ENCODE measurements at places on chromosomes 16 and 17.

- DNase-seq: no peak
Measured at GRCh38 chr17:17957584-17957916, 14.7 kb downstream of the TOM1L2 start.

DNA sequence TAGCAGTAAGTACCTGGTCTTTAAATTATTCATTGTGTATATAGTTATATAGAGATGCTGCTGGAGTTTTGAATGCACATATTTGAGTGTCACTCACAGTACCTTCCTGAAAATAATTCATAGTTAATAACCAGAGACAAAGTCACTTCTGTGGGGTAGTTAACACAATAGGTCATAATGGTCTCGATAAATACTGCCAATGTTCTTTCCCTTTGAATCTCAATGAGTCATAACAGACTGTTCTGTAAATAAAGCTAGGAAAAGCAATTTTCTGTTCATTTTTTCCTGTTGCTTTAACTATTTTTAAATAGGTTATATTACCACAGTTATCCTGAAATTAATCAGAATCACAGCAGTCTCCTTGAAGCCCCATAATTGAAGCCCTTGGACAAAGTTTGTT is 87.2 kb downstream of the MAP2K4 start:
- DNase-seq: no peak

GRCh38 chr16:11025120-11025531 is 80.8 kb downstream of the CLEC16A start:
- DNase-seq: no peak

DNA sequence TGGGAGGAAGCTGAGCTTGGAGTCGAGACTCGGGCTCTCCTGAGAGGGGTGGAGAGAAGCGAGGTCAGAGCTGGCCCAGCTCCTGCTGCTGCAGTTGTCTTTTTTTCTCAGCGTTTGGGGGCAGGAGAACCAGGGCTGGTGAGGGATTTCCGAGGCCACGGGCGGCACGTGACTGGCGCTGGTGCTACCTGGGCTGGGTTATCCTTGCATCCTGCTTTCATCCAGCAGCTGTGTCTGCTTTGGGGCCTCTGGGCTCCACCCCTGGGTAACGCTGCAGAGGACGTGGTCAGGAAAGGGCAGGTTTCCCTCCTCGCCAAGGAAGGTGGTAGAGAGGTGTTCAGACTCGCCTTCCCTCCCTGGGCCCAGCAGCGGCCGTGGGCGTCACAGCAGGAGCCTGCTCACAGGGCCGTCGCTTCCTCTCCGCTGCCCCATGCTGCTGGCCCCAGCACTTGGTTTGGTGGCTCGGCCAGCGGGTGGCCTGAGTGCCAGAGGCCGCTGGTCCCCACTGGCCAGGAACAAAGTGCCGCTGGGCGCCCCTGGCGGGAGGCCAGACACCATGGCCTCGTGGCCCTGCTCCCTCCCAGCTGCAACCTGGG is 22.5 kb downstream of the GSE1 start:
- no peak for DNase-seq

DNA sequence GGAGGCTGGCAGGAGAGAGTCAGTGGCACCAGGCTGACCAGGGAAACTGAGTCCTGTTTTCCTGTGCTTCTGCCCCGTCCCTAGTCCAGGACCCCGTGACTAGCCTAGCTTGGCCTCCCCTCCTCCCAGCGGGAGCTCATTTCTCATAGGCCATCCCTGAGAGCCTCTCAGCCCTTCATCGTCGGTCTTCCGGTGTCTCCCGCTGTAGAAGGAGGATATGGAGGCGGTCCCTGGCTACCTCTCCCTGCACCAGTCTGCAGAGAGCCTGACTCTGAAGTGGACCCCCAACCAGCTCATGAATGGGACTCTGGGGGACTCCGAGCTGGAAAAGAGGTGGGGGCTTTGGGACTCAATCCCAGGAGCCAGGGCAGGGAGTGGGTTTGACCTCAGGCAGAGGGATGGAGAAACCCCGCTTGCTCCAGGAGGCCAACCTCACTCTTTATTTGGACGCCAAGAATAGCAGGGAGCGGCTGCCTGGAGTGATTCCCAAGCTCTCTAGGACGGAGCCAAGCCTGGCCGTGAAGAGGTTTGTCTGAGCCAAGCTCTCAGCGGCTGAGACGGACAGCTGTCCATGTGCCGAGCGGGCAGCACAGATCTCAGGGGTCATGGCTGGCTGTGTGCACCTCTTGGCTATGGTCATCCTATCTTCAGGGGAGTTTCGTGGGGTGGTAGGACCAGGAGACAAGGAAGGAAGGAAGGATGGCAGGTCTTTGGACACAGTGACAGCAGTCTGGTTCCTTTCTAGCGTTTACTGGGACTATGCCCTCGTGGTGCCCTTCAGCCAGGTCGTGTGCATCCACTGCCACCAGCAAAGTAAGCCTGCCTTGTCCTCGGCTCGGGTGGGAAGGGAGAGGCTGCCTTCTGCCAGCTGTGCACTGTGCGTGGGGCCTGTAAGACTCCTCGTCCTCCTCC is 26.8 kb downstream of the SGSM2 start:
- no peak for DNase-seq

DNA sequence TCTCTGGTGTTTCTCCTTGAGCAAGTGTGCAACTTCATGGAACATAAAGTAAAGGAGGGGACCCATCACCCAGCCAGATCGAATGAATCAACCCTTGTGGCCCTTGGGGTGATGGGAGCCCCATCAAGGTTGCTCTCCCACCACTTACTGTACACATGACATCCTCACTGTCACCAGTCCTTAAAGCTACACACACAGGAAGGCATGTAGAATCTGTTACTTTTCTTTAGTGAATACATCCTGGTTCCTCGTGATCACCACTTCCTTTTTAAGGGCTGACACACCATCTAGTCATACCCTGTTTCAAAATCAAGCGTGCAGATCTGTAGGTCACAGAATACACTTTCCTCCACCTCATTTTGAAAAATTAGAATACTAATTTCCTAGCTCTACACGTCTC is 22.6 kb upstream of the MPHOSPH6 start:
- DNase-seq: no peak

- no peak for DNase-seq
Measured at GRCh38 chr16:85927959-85928358, 29.0 kb downstream of the IRF8 start.

GRCh38 chr16:2095918-2096582 is 39.6 kb downstream of the PKD1 start:
- DNase-seq: no peak

- DNase-seq: no peak
Measured at GRCh38 chr17:55453839-55454557, 32.4 kb upstream of the MMD start.

DNA sequence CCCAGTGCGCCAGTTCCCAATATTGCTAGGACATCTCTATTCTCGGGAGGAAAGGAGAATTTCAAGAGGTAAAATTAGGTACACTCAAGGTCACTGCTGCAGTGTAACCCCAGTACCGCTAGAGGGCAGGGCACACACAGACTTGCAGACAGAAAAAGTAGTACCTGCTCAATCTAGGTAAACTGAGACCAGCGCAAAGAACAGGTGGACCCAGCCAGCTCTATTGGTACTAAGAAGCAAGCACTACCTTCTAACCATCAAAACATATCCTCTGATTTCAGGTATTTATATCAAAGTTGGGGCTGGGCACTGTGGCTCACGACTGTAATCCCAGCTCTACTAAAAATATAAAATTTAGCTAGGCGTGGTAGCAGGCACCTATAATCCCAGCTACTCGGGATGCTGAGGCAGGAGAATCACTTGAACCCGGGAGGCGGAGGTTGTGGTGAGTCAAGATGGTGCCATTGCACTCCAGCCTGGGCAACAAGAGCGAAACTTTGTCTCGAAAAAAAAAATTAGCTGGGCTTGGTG is 3.6 kb upstream of the WDR81 start:
- peak; percentile 56 for DNase-seq

DNA sequence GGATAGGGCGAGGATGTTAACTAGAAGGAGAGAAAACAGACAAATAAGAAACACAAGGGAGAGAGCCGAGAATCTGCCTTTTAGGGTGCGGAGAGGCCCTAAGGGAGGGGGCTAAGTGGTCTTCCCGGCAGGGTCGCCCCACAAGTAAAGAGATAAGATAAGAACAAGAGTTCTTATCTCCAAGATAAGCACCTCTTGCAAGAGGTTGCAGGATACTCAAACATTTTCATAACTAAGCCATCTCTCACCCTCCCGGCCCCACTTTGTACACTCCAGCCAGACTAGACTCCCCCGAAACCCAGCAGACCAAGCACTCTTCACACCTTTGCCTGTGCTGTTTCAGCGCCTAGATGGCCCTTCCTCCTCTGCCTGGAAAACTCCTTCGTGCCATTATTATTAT is 14.3 kb downstream of the ZNF319 start:
- DNase-seq: no peak

- peak; percentile 24 for DNase-seq
Measured at GRCh38 chr17:41835800-41836549, at the start of gene NT5C3B. Gene NT5C3B (minus strand): TSS chr17:41836232. CDS start chr17:41836193, 39 bp downstream.

DNA sequence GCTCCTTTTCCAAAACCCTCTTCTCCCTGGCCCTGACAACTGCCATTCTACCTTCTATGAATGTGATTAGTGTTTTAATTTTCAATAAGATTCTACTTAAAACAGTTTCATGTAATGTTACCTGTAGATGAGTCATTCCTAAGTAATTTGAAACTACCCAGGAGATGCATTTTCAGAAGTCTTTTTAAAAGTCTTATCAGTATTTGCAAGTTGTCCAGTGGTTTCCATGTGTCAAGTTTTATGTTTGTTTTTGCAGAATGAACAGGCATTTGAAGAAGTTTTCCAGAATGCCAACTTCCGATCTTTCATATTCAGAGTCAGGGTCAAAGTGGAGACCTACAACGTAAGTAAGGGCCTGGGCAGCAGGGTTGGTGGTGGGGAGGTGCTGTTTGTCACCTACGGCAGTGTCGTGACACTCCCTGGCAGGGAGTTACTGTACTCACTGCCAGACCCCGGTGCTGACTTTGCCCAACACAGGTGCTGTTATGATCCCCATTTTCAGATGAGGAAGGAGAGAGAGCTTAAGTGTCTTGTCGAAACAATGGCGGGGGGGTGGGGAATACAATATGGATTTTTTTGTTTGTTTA is 65.0 kb downstream of the RPA1 start:
- no peak for DNase-seq

GRCh38 chr17:18991531-18992315 is 12.8 kb downstream of the FAM83G start:
- no peak for DNase-seq

GRCh38 chr16:89864527-89864820 is 8.9 kb upstream of the TCF25 start:
- DNase-seq: no peak

GRCh38 chr17:68576811-68577496 is 24.2 kb downstream of the FAM20A start:
- DNase-seq: no peak

- no peak for DNase-seq
Measured at GRCh38 chr17:63579633-63580032, 21.1 kb upstream of the TACO1 start.

DNA sequence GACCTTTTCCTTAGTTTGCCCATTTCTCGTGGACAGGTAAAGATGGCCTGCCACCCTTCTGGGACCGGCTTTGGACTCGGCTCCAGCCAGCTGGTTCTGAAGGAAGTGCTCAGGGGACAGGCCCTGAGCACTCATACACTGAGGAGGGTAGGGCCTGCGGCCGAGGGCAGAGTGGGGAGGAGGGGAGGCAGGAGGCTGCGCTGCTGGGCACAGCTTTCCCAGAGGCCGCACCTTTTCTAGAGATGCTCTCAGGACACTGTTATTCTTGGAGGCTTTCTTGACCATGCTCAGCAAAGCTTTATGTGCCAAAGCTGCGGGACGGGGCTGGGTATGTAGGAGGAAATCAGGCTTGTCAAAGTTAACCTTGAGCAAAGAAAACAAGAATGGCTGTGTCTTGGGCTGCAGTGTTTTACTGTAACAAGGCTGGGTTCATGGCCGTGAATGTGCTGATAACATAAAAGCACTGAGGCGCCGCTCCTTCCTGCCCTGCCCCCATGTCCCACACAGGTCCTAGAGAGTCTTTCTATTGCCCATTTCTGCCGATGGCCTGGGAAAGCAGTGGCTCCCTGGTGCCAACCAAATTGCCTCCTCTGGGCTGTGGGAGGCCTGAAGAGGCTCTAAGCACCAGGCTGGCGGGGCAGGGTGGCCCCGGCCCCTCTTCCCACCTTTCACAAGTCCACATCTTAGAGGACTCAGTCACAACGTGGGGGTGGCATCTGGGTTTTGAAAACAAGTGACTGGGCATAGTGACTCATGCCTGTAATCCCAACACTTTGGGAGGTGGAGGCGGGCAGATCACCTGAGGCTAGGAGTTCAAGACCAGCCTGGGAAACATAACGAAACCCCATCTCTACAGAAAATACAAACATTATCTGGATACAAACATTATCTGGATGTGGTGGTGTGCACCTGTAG is 22.3 kb upstream of the TIMP2 start:
- DNase-seq: no peak

DNA sequence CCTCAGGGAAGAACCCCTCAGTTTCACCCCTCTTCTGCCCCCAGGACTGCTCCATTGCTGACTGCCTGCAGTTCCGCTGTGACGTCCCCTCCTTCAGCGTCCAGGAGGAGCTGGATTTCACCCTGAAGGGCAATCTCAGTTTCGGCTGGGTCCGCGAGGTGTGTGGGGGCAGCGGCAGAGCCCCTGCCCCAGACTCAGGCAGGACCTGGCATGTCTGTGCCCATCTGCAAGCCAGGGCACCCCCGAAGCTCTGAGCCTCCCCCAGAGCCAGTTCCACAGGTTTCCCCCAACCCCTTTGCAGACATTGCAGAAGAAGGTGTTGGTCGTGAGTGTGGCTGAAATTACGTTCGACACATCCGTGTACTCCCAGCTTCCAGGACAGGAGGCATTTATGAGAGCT is 4.4 kb downstream of the COX6A2 start:
- no peak for DNase-seq

DNA sequence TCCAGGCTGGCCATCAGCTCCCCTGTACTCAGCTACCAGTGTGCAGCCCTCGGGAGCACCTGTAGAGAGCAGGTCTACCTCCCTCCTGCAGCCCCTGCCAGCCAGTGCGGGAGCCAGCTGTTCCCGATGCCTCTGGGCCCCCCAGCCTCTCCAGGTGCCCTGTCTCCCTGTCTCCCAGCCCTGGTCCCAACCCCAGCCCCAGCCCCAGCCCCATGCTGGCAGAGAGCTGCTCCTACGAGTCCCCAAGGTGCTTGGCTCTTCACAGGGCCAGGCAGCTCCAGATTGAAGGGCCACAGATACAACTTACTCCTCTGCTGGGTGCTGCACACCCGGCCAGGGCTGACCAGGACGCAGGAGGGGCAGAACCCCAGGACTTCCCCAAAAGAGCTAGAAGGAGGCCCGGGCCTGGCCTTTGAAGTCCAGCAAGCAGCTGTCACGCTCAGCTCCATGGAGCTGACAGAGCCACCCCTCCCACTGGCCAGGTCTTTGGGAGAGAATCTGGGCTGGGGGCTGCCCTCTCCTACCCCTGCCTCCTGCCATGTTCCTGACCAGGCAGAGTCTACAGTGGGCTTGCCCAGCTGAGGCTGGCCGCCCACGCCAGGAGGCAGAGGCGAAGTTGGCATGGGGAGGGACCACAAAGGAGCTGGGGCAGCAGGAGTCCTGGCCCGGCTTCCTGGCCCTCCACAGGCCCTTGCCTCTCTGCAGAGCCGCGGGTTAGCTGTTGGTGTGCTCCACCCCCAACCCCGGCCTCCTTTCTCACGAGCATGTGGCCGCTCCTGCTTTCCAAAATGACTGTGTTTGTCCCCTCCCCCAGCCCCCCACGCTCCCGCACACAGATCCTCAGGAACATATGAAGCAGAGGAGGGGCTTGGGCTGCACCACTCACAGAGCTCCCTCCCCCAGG is 9.5 kb upstream of the ADAM11 start:
- DNase-seq: no peak

Data from activated T-cell treated with anti-CD3 and anti-CD28 coated beads for 4 hours (primary cell).